Stimulated activated CD8-positive, alpha-beta memory T cell treated with anti-CD3 and anti-CD28 coated beads, Interleukin-4, amount 100 ng/mL, for 4 hours (primary cell): ENCODE measurements at places on chromosomes 11 and 22.

DNA sequence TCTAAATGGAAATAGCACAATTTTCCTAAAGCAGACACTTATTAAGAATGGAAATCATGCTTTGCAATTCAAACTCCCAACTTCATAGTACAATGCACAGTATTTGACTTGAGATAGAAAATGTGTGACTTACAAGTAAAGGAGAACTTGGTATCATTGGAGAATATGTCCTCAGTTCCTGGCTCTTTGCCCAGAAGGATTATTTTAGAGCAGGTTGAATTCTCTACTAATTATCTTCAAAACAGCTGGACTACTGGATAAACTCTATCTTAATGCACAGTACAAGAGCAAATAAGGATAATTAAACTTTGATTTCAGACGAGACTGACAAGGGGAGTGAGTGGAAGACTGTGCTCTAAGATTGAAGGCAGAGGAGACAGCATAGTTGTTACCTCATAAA, 839.4 kb downstream of the OPCML start:
- DNase-seq: no peak

GRCh38 chr22:47681411-47682165, 919.1 kb downstream of the TBC1D22A start:
- DNase-seq: no peak

DNA sequence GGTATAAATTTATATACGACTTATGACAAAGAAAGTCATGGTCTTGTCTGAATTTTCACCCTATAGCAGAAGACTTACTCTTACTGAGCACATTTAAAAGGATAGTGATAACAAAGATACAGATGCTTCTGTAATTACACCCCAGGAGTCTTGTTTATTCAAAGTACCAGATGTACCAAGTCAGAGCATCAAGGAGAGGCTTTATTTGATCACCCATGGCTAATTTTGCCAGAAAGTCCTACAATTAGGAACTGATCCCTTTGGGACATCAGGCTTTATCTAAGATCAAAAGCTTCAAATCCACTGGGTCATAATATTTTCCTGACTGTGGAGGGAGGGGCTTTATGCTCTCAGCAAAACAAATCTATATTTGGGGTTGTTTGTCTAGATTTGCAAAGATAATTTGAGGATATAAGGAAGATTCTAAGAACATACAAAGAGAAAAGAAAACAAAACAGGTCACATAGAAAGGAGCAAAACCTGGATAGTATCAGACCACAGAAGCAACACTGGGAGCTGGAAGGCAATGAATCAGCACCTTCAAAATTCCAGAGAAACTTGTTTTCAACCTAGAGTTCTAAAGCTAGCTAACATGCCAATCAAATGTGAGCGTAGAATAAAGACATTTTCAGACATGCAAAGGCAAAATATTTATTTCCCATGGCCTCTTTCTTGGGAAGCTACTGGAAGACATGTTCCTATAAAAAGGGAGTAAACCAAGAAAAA, 124.8 kb upstream of the CSNK2A3 start:
- no peak for DNase-seq

GRCh38 chr11:1852271-1852876, 510 bp upstream of the LSP1 start:
- DNase-seq: no peak

GRCh38 chr22:40878922-40879321, 17.0 kb upstream of the DNAJB7 start:
- no peak for DNase-seq

- no peak for DNase-seq
Observed at GRCh38 chr22:23580576-23581259, 628 bp upstream of the IGLL1 start.

DNA sequence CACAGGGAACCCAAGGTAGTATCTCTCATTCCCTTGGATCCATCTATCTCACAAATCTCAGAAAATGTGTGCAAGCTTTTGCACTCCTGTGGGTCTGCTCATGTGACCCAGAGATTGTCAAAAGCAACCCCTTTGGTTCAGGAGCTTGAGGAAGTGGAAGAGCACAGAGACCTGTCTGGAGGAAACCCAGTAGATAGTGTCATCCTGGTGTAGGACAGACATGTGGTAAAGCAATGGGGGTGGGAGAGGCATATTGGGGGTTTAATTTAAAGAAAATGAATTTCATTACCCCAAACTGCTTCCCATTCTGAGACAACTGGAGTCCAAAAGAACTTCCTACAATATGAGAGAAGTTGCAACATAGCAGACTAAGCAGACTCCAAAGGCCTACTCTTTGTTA, 5.8 kb upstream of the MS4A14 start:
- DNase-seq: no peak

DNA sequence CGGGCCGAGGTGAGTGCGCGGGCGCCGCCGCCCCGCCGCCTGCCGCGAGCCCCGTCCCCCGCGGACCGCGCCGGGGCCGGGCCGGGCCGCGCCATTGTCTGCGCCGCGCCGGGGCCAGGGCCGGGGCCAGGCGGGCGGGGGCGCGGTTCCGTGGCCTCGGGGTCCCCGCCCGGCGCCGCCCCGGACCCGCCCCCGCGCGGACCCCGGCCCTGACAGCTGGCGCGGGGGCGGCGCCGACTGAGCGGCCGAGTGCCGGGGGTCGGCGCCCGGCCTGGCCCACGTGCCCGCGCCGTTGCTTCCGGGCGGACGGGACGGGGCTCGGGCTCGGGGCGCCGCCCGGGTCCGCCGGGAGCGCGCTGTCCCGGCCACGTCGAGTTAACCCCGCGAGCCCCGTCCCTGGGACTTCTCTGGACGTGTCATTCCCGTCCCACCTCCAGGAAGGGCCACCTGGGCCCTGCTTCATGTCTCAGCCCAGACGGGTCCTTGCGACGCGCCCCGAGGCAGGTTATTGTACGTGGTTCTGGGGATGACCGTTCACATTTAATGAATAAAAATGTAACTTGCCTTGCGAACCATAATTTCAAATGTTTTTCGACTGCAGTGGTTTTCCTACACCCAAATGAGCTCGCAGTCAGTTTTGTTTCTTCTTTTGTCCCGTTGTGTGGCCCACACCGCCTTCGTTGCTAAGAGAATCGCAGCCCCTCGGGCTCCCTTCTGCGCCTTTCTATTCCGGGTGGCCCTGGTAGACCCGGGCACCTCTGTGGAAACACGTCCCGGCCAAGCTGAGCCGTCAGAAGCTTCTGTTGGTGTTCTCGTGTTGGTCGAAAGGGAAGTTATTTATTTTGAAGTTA, 562 bp downstream of the ZBED4 start:
- DNase-seq: no peak

- no peak for DNase-seq
Observed at GRCh38 chr11:69238573-69239351, 55.2 kb upstream of the MYEOV start.

GRCh38 chr11:7892059-7892699, 38.9 kb downstream of the OR10A6 start:
- no peak for DNase-seq

- no peak for DNase-seq
Observed at GRCh38 chr11:59818572-59818971, 8.0 kb upstream of the MRPL16 start.

GRCh38 chr11:75490221-75491181, 35.2 kb downstream of the GDPD5 start:
- DNase-seq: no peak

DNA sequence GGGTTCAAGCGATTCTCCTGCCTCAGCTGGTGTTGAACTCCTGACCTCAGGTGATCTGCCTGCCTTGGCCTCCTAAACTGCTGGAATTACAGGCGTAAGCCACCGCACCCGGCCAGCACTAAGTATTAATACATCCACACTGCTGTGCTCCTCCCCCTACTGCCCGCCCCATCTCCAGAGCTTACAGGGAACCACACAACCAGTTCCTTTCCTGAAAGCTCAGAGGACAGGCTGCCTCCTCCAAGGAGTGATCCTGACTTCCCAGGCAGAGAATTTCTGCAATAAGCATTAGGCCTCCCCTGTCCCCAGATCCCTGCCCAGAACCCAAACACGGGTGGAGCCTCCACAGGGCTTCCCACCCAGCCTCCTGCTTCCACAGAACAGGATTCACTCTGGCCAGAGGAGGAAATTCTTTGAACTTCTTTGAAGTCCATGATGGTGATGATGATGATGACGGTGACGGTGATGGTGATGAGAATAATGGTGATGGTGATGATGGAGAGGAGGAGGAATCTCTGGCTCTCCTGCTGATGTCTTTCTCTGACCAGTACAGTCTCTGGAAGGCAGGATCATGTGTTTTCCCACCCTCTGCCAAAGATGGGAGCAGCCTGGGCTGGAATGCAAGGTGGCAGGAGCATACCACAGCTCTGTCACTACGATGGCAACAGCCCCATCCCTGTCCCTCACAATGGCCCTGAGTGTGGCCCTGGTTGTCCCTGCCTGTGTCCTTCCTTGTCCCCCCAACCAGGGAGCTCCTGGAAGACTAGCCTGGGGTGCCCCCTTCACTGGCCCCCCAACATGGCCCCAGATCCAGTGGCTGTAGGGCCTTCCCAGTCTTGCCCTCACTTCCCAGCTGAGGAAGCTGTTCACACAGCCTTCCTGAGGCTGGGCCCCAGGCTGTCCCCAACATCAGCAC, 33.5 kb upstream of the CSNK1E start:
- no peak for DNase-seq

- no peak for DNase-seq
Observed at GRCh38 chr22:38760477-38761201, 4.8 kb upstream of the SUN2 start.

DNA sequence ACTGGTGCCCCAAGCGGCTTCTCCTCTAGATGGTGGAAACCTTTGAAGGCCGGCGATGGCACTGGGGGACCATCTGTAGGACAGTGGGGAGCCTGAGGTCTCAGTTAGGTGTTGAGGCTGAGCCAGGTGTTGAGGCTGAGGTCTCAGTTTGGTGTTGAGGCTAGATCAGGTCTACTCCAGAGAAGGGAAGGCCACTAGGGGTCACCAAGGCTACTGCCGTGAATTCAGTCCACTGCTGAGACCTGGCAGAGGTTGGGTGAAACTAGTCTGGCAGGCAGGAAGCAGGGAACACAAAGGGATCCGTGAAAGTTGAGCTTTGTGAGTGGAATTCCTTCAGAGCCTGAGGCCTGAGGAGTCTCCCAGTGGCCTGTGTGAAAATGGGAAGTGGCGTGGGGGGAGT, 123.8 kb upstream of the FGF3 start:
- DNase-seq: no peak

DNA sequence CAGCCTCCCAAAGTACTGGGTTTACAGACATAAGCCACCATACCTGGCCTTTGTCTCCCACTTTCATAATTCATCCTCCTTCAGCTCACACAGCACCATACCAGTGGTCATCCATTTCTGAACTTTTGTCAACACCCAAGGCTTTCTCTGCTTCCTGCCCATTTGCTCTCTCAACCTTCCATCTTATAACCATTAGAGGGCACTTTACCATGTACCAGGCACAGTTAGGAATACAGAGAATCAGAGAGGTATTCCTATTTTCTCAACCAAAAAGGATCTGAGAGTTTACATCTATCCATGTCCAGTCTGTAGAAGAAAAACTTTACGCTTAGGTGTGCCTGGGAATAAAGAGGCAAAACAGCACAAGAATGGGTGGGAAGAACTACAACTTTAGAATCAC, 397.6 kb downstream of the BUD13 start:
- no peak for DNase-seq

DNA sequence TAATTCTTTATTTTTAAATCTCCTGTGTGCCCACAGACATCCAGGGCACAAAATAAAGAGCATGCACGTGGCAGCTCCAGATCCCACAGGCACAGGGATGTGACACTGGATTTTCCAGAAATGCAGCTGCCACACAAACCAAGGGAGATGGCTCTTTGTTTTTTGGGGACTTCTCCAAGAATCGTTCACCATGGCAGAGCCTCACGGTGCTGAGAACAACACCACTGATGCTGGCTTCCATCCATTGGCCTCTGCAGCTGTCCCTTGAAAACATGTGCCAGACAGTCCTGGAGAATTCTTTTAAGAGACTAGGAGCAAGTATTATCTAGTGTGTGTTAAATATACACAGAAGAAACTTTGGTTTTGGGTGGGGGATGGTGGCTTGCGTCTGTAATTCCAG, 108.4 kb upstream of the SLC22A12 start:
- no peak for DNase-seq
